ENCODE measurements at places on chromosomes 5 and 9. TPM values are rescaled to one million over a fixed set of nuclear protein-coding genes. Genes with fewer than 3 reads are reported as not detected.
A peak's percentile ranks its signal among the peaks of the same experiment; 100 is the strongest.

The NUTM2G gene
- not detected for polyA plus RNA-seq

The RASGEF1C gene
- not detected for polyA plus RNA-seq

The MLANA gene
- polyA plus RNA-seq = not detected

The FOXD1 gene
- not detected for polyA plus RNA-seq

The CDH18 gene
- not detected for polyA plus RNA-seq

The PCDHGA6 gene
- polyA plus RNA-seq = not detected

The IER5L gene
- polyA plus RNA-seq = 1.1 TPM

The SPATA31D4 gene
- not detected for polyA plus RNA-seq

GRCh38 chr9:135413086-135413375, 66.6 kb upstream of the PPP1R26 start:
- no peaks in the 10 kb centered on the region for H3K4me1 ChIP-seq
- no peak overlapping the region for H3K27ac ChIP-seq
- H3K4me3 ChIP-seq = no peak overlapping the region
- no peak for DNase-seq

- H3K36me3 ChIP-seq = no peaks in the 10 kb centered on the region
- H3K4me3 ChIP-seq = no peak overlapping the region
- H3K4me1 ChIP-seq = no peaks in the 10 kb centered on the region
- H3K27ac ChIP-seq = no peak overlapping the region
- peaks cover 4% of the 10 kb centered on the region for H3K27me3 ChIP-seq
Measured at GRCh38 chr5:9845185-9845584, 215.0 kb upstream of the TAS2R1 start.

- no peaks in the 10 kb centered on the region for H3K36me3 ChIP-seq
- no peak overlapping the region for H3K27ac ChIP-seq
Measured at GRCh38 chr5:91101600-91102379, 281.3 kb downstream of the ARRDC3 start.

- DNase-seq = no peak
- no peak overlapping the region for H3K27ac ChIP-seq
- no peak overlapping the region for H3K4me3 ChIP-seq
- no peaks in the 10 kb centered on the region for H3K27me3 ChIP-seq
- peaks cover 7% of the 10 kb centered on the region for H3K4me1 ChIP-seq
Measured at GRCh38 chr5:80990971-80991370, 30.8 kb downstream of the RASGRF2 start.

- no peak for DNase-seq
- peaks cover 48% of the 10 kb centered on the region for H3K4me1 ChIP-seq
- H3K36me3 ChIP-seq = peaks cover 4% of the 10 kb centered on the region
- peak overlapping the region; percentile 64 for H3K4me3 ChIP-seq
Measured at GRCh38 chr5:172860520-172861443, 26.7 kb downstream of the ERGIC1 start.

- no peaks in the 10 kb centered on the region for H3K36me3 ChIP-seq
- H3K27ac ChIP-seq = no peak overlapping the region
- no peaks in the 10 kb centered on the region for H3K27me3 ChIP-seq
- DNase-seq = no peak
Measured at GRCh38 chr5:80607343-80607742, 37.3 kb upstream of the ANKRD34B start.

- no peak for DNase-seq
- no peak overlapping the region for H3K4me3 ChIP-seq
- H3K27me3 ChIP-seq = no peaks in the 10 kb centered on the region
- no peak overlapping the region for H3K27ac ChIP-seq
- no peaks in the 10 kb centered on the region for H3K36me3 ChIP-seq
Measured at GRCh38 chr5:135458356-135458755, 6.2 kb upstream of the TIFAB start.

- no peak for DNase-seq
- H3K4me1 ChIP-seq = no peaks in the 10 kb centered on the region
- peaks cover 4% of the 10 kb centered on the region for H3K27me3 ChIP-seq
- no peak overlapping the region for H3K4me3 ChIP-seq
- no peaks in the 10 kb centered on the region for H3K36me3 ChIP-seq
Measured at GRCh38 chr5:53392073-53392472, 88.4 kb upstream of the FST start.

GRCh38 chr5:32690153-32690552, 21.0 kb upstream of the NPR3 start:
- no peaks in the 10 kb centered on the region for H3K4me1 ChIP-seq
- H3K4me3 ChIP-seq = no peak overlapping the region
- no peaks in the 10 kb centered on the region for H3K36me3 ChIP-seq
- H3K27me3 ChIP-seq = peaks cover 7% of the 10 kb centered on the region
- DNase-seq = no peak

DNA sequence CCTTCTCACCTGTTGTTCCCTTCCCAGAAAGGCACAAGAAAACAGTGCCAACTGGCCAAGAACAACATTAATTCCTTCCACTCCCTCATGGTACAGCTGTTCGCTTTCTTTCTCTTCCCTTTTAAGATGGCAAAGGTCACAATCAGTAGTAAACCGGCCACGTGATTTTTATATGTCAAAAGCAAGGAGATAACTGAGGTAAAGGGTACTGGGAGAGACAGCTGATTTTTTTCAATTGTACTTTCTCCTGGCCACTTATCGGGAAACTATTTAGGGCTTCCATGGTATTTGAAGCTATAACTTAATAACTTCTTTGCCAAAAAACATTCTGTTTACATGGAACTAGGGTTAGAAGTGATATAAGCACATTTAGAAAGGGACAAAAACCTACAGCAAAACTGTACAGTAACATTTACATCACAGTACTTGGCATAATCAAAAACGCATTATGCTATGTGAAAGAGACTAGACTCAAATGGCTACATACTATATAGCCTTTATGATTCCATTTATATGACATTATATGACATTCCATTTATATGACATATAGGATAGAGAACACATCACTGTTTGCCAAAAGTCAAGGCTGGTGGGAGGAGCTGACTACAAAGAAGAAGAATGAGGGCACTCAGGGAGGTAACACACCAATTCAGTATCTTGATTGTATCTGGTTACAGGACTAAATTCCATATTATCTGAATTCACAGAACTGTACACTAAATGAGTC, 24.8 kb downstream of the PLPP1 start:
- H3K27me3 ChIP-seq = no peaks in the 10 kb centered on the region
- no peak overlapping the region for H3K27ac ChIP-seq
- H3K36me3 ChIP-seq = no peaks in the 10 kb centered on the region
- no peaks in the 10 kb centered on the region for H3K4me1 ChIP-seq
- DNase-seq = no peak

- DNase-seq = no peak
- H3K4me1 ChIP-seq = peaks cover 41% of the 10 kb centered on the region
- H3K4me3 ChIP-seq = peak overlapping the region; percentile 83
- H3K27ac ChIP-seq = peak overlapping the region; percentile 91
Measured at GRCh38 chr5:131210151-131210510, 39.4 kb downstream of the LYRM7 start.

DNA sequence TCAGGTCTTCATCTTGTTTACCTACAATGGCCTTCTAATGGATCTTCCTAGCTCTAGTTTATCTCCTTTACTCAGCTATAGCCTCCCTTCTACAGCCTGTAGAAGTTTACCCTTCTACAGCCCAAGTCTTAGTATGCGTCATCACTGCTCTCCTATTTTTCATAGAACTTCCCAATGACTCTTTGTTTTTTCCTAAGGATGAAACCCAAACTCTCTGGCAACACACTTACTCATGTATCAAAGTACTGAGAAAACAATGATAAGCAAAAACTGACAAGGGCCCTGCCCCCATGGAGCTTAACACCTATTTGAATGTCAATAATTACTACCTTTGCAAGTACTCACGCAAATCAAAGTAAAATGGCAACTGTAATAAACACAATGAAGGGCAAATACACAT, 33.7 kb downstream of the LEAP2 start:
- H3K27ac ChIP-seq = no peak overlapping the region
- peaks cover 17% of the 10 kb centered on the region for H3K4me1 ChIP-seq
- no peak for DNase-seq

GRCh38 chr5:139705655-139706587, 57.8 kb downstream of the CXXC5 start:
- H3K27ac ChIP-seq = peak overlapping the region; percentile 61
- peaks cover 66% of the 10 kb centered on the region for H3K4me1 ChIP-seq
- DNase-seq = no peak
- H3K36me3 ChIP-seq = no peaks in the 10 kb centered on the region

GRCh38 chr5:72123764-72124376, 16.6 kb downstream of the MAP1B start:
- H3K4me3 ChIP-seq = no peak overlapping the region
- no peaks in the 10 kb centered on the region for H3K4me1 ChIP-seq
- DNase-seq = no peak
- H3K36me3 ChIP-seq = no peaks in the 10 kb centered on the region

DNA sequence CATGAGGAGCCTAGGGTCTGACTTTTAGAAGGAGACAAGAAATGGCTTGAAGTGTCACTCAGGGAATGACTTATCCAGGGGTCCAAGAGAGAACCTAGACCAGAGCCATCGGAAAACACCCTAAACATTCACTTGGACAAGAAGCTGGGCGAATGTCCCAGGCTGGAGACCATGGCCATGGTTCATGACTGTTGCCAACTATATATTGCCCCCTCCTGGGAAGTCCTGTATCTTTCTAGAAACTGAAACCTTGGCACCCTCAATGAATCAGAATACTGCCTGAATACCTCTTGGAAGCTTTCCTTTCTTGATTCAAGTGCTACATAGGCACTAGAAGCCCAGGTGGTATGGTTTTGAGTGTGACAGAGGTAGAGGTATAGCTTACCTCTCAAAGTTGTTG, 29.9 kb downstream of the TRMO start:
- H3K27me3 ChIP-seq = peaks cover 1% of the 10 kb centered on the region
- peaks cover 15% of the 10 kb centered on the region for H3K36me3 ChIP-seq

DNA sequence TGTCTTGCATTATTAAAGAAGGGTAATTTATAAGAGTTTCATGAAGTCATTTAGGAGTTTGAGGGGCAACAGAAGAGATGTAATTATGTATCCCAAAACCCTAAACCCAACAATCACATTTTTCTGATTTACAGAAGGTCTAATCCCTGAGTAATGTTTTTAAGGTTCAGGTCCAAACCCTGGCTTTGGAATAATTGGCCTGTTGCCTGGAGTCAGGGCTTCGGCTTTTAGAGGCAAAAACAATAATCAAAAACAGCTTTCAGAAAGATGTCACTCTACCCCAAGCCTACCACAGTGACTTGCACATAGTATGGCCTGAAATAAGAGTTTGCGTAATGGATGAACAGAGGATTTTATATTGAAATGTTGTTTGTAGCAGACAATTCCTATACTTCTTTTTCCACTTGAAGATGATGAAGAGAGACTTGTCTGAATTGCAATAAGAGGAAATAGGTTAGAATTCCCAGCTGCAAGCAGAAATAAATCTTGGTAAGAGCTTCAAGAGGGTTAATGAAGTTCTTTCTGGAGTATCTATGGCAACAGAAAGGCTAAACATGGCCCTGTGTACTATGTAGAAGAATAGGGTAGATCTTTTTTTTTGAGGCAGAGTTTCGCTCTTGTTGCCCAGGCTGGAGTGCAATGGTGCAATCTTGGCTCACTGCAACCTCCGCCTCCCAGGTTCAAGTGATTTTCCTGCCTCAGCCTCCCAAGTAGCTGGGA, 152.0 kb downstream of the GPBP1 start:
- no peak for DNase-seq
- peaks cover 5% of the 10 kb centered on the region for H3K27me3 ChIP-seq
- H3K36me3 ChIP-seq = no peaks in the 10 kb centered on the region
- H3K4me1 ChIP-seq = no peaks in the 10 kb centered on the region

DNA sequence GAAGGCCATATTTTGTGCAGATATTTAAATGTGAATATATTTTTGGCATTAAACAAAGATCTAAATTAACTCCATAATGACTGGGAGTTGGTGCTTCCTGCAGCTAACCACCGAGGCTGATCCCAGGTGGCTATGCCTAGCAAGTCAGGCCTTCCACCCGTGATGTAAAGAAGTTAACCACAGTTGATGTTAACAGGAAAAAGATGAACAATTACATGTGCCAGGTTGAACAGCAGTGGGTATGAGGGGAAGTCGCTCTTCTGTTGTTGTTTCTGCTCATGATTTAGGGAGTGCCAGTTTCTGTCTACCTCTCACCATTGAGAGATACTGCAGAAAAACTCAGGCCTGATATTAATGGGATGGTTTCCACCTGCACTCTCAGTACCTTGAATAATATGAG, 334.3 kb downstream of the EBF1 start:
- no peak overlapping the region for H3K4me3 ChIP-seq
- H3K27me3 ChIP-seq = no peaks in the 10 kb centered on the region
- H3K4me1 ChIP-seq = no peaks in the 10 kb centered on the region
- H3K27ac ChIP-seq = no peak overlapping the region
- H3K36me3 ChIP-seq = no peaks in the 10 kb centered on the region

GRCh38 chr9:33815781-33816180, 1.2 kb upstream of the UBE2R2 start:
- H3K36me3 ChIP-seq = no peaks in the 10 kb centered on the region
- H3K4me1 ChIP-seq = peaks cover 52% of the 10 kb centered on the region
- peak overlapping the region; percentile 98 for H3K27ac ChIP-seq
- DNase-seq = no peak
- peak overlapping the region; percentile 90 for H3K4me3 ChIP-seq
